ENCODE measurements at places on chromosomes 6 and 20. TPM values are rescaled to one million over a fixed set of nuclear protein-coding genes. Genes with fewer than 3 reads are reported as not detected.

DNA sequence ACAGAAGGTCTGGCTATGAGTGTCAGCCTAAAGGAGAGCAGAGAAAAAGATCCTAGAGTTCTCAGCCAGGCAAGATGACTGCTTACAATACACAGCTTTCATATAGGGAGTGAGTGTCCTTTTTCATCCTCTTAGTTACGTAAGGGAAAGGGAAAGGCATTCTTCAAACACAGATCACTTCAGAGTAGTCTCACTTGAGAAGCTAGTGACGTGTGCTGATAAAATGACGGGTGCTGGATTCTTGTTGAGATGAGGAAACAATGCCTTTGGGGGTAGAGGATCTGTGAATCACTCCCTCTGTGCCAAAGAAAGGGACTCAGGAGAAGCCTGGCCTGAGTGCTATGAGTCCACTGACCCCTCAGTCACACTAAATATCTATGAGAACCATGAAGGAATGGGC, 117.3 kb downstream of the QRSL1 start:
- no peak for DNase-seq
- H3K36me3 ChIP-seq: no peaks in the 10 kb centered on the region
- H3K4me1 ChIP-seq: no peaks in the 10 kb centered on the region
- H3K27ac ChIP-seq: no peak overlapping the region
- H3K4me3 ChIP-seq: no peak overlapping the region
- peaks cover 3% of the 10 kb centered on the region for H3K27me3 ChIP-seq

Gene SLC23A2
- 6.6 TPM for total RNA-seq

DNA sequence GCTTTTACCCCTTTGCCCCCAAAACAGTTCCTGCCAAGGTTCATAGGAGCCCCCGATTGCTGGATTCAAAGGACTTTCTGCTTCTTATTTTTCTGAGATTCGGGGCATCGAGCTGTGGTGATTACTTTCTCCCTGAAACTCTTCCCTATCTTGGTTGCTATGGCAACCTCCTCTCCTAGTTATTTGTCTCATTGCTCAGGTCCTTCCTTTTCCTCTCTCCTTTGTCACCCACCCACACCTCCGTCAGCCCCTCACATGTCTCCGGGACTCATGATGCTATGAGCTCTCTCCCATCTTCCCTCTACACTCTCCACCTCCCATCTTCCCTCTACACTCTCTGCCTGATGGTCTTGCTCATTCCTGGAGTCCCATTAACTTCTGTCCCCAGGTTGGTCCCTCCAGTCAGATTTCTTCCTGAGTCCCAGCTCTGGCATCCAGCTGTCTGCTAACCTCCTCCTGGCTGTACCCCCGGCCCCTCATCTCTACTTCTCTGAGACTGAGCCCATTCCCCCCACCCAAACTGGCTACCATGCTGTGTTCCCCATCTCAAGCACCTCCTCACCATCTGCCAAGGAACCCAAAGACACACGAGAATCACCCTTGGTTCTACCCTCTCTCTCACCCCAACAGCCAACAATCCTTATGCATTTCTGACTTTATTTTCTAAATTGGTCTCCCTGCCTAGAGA, 30.2 kb upstream of the NNAT start:
- no peaks in the 10 kb centered on the region for H3K27me3 ChIP-seq
- peaks cover 29% of the 10 kb centered on the region for H3K36me3 ChIP-seq
- no peaks in the 10 kb centered on the region for H3K4me1 ChIP-seq
- no peak overlapping the region for H3K4me3 ChIP-seq

GRCh38 chr6:89836639-89837222, 7.1 kb downstream of the CASP8AP2 start:
- no peaks in the 10 kb centered on the region for H3K36me3 ChIP-seq
- H3K4me3 ChIP-seq: no peak overlapping the region
- no peaks in the 10 kb centered on the region for H3K4me1 ChIP-seq
- H3K27me3 ChIP-seq: no peaks in the 10 kb centered on the region
- H3K27ac ChIP-seq: no peak overlapping the region
- DNase-seq: no peak

- H3K27ac ChIP-seq: no peak overlapping the region
- no peak for DNase-seq
- H3K4me3 ChIP-seq: no peak overlapping the region
- H3K4me1 ChIP-seq: no peaks in the 10 kb centered on the region
Measured at GRCh38 chr20:42919316-42919715, 270.4 kb downstream of the PTPRT start.

- H3K27ac ChIP-seq: no peak overlapping the region
- H3K4me1 ChIP-seq: peaks cover 4% of the 10 kb centered on the region
- no peak for DNase-seq
- no peaks in the 10 kb centered on the region for H3K27me3 ChIP-seq
- H3K4me3 ChIP-seq: no peak overlapping the region
Measured at GRCh38 chr6:5126214-5126613, 41.1 kb downstream of the PPP1R3G start.

- no peaks in the 10 kb centered on the region for H3K36me3 ChIP-seq
- no peak for DNase-seq
- H3K4me3 ChIP-seq: no peak overlapping the region
- no peaks in the 10 kb centered on the region for H3K27me3 ChIP-seq
- H3K4me1 ChIP-seq: no peaks in the 10 kb centered on the region
Measured at GRCh38 chr6:138182939-138183789, 21.4 kb downstream of the ARFGEF3 start.

DNA sequence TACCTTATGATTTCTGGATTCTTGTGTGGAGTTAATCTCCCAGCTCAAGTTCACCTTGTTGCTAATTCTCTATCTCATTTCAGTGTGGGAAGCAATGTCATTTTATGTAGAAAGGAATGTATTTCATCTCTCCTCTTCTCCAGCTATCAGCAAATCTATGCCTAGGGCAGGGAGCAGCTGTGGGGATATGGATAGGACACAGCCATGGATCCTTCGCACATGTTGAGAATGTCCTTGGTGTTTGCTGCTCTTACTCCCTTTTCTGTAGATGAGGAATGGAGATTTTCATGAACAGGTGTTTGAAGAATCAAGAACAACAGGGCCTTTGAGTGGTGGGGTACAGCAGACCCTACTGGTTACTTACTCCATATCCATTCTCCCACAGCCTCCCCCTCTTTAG, 182.0 kb downstream of the UST start:
- no peaks in the 10 kb centered on the region for H3K27me3 ChIP-seq
- no peaks in the 10 kb centered on the region for H3K4me1 ChIP-seq
- H3K27ac ChIP-seq: no peak overlapping the region
- no peak for DNase-seq
- H3K36me3 ChIP-seq: no peaks in the 10 kb centered on the region

Gene SMAP1
- total RNA-seq: 28.7 TPM

Gene CPXM1
- 0.49 TPM for total RNA-seq

Gene ID4
- total RNA-seq: 2.9 TPM

Gene COL9A3
- total RNA-seq: 0.45 TPM

DNA sequence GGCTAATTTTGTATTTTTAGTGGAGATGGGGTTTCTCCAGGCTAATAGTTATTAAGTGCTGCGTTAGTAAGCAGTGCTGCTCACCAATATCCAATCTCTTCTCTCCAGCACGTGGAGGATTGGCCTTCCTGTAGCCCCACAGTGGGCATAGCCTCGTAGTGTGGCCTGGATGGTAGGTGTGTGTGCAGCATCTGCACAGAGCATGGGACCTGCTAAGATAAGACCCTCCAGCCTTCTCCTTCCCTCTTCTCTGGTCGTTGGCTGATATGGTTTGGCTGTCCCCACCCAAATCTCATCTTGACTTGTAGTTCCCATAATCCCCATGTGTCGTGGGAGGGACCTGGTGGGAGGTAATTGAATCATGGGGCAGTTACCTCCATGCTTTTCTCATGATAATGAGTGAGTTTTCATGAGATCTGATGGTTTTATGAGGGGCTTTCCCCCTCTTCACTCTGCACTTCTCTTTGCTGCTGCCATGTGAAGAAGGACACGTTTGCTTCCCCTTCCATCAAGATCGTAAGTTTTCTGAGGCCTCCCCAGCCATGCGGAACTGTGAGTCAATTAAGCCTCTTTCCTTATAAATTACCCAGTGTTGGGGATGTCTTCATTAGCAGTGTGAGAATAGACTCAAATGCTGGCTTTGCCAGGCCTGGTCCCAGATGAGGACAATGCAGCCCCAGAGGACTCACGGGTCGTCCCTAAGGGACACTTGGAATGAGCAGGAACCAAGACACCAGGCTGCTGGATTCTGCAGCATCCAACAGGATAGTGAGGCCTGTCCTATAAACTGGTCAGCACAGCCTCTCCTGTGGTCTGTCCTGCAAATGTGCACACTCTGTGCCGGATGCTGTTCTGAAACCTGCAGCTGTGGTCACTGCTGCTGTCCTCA, 63.4 kb upstream of the AFDN start:
- no peak overlapping the region for H3K27ac ChIP-seq
- H3K4me3 ChIP-seq: no peak overlapping the region
- no peaks in the 10 kb centered on the region for H3K36me3 ChIP-seq
- peaks cover 9% of the 10 kb centered on the region for H3K4me1 ChIP-seq
- no peaks in the 10 kb centered on the region for H3K27me3 ChIP-seq

DNA sequence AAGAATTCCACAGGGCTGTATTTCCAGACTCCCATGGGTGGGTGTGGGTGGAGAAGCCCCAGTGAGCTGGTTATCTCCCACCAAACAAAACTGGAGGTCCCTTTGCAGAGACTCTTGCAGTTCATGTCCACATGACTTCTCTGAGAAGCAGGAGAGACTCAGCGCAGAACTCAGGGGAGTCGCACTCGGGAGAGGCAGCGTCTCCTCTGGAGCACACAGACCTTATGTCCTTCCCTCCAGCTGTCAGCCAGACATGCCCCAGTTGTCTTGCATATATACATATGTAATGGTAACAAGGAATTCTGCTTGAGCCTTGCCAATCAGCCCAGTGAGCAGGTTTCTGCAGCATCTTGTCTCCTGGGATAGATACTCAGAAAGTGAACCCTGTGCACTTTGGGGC, 23.8 kb downstream of the MYT1 start:
- no peak overlapping the region for H3K4me3 ChIP-seq
- H3K36me3 ChIP-seq: no peaks in the 10 kb centered on the region
- no peaks in the 10 kb centered on the region for H3K4me1 ChIP-seq
- no peak overlapping the region for H3K27ac ChIP-seq
- H3K27me3 ChIP-seq: peaks cover 20% of the 10 kb centered on the region

Gene SRMS
- total RNA-seq: not detected

DNA sequence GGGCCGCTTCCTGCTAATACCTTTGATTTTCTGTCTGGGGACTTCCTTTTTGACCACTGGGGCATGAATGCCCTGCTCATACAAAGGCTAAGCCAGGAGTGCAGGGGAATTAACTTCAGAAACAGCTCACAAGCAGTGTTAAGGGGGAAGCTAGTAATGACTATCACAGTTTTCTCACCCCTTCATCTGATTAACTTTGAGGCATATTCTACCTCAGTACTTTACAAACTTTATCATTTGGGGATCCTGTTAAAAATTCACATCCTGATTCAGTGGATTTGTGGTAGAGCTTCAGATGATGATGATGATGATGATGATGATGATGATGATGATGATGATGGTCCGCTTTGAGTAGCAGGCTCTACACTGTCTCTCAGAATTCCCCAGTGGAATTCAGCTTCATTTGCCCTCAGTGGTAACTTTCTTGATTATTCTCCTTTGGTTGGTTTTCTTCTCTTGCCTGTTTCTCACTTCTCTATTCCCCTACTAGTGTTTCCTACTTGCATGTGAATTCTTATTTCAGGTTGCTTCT, 78.4 kb upstream of the TMEM170B start:
- H3K27me3 ChIP-seq: no peaks in the 10 kb centered on the region
- DNase-seq: no peak
- H3K4me1 ChIP-seq: peaks cover 6% of the 10 kb centered on the region
- no peak overlapping the region for H3K4me3 ChIP-seq
- H3K36me3 ChIP-seq: no peaks in the 10 kb centered on the region

DNA sequence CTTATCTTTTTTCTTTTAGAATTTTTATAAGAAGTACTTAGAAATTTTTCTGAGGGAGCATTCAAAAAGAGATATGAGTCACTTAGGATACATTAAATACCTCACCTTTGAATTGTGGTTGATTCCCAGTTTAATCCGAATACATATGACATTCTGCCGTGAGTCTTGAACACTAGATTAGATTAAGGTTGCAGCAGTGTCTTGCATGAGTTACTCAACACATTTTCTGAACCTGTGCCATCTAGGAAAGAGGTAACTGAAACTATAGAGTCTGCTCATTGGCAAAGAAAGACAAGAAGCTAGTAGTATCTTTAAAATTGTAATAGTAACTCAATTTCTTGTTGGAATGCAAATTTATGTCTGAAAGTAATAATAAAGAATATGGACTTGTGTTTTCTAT, 14.9 kb downstream of the PEX3 start:
- no peaks in the 10 kb centered on the region for H3K4me1 ChIP-seq
- H3K27ac ChIP-seq: no peak overlapping the region
- no peaks in the 10 kb centered on the region for H3K27me3 ChIP-seq
- H3K36me3 ChIP-seq: no peaks in the 10 kb centered on the region

GRCh38 chr20:62321521-62321948, 18.7 kb downstream of the ADRM1 start:
- H3K36me3 ChIP-seq: peaks cover 62% of the 10 kb centered on the region
- no peak overlapping the region for H3K27ac ChIP-seq
- DNase-seq: peak; percentile 18
- no peaks in the 10 kb centered on the region for H3K27me3 ChIP-seq

DNA sequence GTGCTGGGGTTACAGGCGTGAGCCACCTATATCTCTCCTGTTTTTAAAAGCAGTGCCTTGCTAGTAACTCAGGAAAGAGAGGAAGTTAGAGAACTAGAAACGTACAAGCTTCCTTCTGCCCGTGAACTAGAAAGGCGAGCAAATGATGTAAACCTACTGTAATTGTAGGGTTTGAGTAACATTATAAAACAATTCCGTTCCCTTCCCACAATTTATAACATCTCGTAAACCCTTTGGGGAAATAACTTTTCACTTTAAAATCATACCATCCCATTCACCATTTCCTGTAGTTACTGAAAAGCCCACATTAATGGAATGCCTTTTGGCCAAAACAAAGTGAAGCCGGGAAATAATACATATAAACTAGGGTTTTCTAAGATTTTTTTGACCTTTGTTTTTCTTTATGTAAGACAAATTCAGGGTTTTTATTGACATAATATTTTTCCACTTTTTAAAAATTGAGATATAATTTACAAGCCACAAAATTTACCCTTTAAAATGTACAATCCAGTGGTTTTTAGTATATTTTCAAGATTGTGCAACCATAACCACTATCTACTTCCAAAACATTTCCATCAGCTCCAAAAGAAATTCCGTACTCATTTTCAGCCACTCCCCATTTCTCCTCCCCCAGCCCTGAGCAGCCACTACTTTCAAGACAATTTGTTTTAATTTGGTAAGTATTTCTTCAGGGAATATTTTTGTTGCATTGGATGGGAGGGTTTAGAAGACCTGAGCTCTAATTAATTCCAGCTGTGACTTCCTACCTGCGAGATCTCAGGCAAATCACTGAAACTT, 175.1 kb upstream of the PDE10A start:
- H3K4me3 ChIP-seq: no peak overlapping the region
- no peak for DNase-seq
- no peaks in the 10 kb centered on the region for H3K27me3 ChIP-seq

Gene IYD
- not detected for total RNA-seq

- DNase-seq: no peak
- no peaks in the 10 kb centered on the region for H3K4me1 ChIP-seq
- H3K27me3 ChIP-seq: no peaks in the 10 kb centered on the region
- H3K4me3 ChIP-seq: no peak overlapping the region
- H3K36me3 ChIP-seq: no peaks in the 10 kb centered on the region
- H3K27ac ChIP-seq: no peak overlapping the region
Measured at GRCh38 chr20:42846784-42847490, 342.8 kb downstream of the PTPRT start.

- H3K27me3 ChIP-seq: peaks cover 4% of the 10 kb centered on the region
- H3K27ac ChIP-seq: no peak overlapping the region
- H3K4me3 ChIP-seq: no peak overlapping the region
- no peaks in the 10 kb centered on the region for H3K4me1 ChIP-seq
Measured at GRCh38 chr6:7449018-7449417, 59.4 kb downstream of the RIOK1 start.

Gene OR2J3
- total RNA-seq: not detected

Gene CCDC170
- 1.00 TPM for total RNA-seq

Measured in heart right ventricle (tissue), 16 donors.